ENCODE measurements at places on chromosomes 6 and 20. TPM values are rescaled to one million over a fixed set of nuclear protein-coding genes. Genes with fewer than 3 reads are reported as not detected.

The ZNF311 gene
- total RNA-seq: 3.6 TPM

The FHL5 gene
- total RNA-seq: not detected

The TMEM74B gene
- total RNA-seq: not detected

The BPIFB1 gene
- not detected for total RNA-seq

The NHLRC1 gene
- 3.1 TPM for total RNA-seq

The HLA-DMB gene
- total RNA-seq: 0.83 TPM

The CAGE1 gene
- under 0.01 TPM for total RNA-seq
